ENCODE measurements at places on chromosomes 6 and 20.

- DNase-seq = no peak
Measured at GRCh38 chr20:59043698-59044097, 1.1 kb upstream of the PRELID3B start.

DNA sequence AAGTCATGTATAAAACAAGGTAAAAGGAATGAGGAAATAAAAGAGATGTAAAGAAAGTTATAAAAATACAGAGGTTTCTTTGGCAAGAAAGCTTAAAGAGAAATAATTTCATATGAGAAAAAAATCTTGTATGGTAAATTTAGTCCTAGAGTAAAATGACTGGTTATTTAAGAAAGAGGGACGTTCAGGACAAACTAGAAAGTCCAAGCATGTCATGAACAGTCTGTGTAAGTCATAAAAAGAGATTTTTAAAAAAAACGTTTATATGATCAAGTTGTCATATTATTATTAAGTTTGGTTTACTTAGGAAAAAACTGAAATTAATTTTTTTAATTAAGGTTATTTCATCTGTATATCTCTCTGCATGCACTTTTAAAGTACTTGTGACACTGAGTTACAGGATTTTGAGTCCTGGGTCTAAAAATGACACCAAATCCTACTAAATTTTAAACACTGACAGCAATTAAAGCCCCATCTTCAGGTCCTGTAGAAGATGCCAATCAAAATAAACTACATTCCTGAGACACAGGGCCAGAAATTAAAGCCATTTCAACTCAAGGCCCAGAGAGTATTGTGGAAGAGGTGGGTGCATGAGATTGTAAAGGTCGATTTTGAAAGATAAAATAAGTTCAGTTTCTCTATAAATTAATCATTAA, 62.4 kb downstream of the AGPAT4 start:
- no peak for DNase-seq

GRCh38 chr6:65776332-65776731, 69.3 kb upstream of the EYS start:
- no peak for DNase-seq

DNA sequence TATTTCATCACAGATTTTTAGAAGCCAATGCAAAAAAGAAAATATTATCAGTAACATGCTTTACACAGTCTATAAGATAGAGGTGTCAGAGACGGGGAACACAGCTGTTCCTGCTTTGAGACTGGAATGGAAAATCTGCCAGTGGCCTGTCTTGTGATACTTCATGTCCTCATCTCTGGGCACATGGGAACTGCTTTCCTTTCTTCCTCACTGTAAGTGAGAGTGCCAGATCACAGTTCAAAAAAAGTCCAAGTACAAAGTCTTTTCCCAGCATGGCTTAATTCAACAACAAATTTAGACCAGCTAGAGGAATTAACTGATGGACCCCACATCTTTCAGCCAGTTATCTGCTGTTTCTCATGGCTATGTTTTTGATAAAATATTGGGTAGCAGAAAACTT, 490.4 kb downstream of the CDKAL1 start:
- no peak for DNase-seq

DNA sequence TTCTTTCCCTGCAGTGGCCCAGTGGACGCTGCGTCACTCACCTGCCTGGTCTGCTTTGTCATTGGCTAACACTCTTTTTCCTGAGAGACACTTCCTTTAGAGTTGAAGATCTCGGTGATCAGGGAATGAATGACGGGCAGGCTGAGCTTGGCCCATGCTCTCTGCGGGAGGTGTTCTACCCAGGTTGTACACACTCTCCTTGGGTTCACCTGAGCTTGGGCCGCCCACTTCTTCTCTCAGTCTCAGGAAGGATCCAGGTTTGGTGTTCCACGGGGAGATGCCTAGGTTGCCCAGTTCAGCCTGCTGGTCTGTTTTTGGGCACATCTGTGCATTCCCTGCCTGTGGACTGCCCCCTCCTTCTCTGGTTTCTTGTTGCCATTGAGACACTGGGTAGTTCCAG, 66.7 kb upstream of the SLC22A1 start:
- DNase-seq = no peak

DNA sequence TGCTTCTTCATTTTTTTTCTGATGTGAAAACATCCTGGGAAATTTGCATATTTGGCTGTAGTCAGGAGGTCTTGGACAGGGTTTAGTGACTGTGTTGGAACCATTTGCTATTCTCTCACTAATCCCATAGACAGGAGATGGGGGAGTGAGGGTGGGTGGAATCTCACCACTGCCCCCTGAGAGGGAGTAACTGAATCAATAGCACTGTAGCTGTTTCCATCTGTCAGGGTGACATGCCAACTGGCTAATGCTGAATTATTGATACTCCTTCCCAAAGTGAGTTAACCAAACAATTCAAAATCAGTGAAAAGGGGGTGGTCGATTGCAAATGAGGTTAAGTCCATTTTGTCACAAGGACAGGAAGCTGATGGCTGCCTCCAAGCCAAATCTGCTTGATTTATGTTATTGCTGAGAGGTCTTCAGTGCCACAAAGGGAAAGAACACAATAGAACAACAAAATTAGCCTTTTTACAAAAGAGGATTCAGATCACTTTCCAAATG, 55.1 kb upstream of the B3GAT2 start:
- no peak for DNase-seq

GRCh38 chr6:90194371-90194841, 102.2 kb downstream of the BACH2 start:
- DNase-seq = no peak

GRCh38 chr6:159790956-159791598, 810 bp downstream of the MRPL18 start:
- no peak for DNase-seq

DNA sequence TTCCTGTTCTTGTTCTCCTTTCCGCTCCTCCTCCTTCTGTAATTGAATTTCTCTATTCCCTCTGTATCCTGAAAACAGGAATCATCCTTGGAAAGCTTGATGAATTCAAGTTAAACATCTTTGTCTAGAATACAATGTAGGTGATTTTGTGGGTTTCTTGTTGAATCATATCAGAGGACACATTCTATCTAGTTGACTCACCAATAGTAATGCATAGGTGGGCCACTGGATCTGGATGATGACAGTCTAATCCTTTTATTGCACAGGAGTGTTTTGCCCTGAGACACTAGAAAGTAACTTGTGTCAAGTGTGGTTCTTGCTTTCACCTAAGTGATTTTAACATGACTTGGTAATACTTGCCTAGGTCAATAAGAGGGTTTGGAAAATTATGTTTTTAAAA, 164.3 kb downstream of the RFPL4B start:
- no peak for DNase-seq

- DNase-seq = peak; percentile 23
Measured at GRCh38 chr6:135423649-135424128, 73.9 kb downstream of the AHI1 start.

- DNase-seq = no peak
Measured at GRCh38 chr20:47754946-47755652, 30.2 kb downstream of the SULF2 start.

DNA sequence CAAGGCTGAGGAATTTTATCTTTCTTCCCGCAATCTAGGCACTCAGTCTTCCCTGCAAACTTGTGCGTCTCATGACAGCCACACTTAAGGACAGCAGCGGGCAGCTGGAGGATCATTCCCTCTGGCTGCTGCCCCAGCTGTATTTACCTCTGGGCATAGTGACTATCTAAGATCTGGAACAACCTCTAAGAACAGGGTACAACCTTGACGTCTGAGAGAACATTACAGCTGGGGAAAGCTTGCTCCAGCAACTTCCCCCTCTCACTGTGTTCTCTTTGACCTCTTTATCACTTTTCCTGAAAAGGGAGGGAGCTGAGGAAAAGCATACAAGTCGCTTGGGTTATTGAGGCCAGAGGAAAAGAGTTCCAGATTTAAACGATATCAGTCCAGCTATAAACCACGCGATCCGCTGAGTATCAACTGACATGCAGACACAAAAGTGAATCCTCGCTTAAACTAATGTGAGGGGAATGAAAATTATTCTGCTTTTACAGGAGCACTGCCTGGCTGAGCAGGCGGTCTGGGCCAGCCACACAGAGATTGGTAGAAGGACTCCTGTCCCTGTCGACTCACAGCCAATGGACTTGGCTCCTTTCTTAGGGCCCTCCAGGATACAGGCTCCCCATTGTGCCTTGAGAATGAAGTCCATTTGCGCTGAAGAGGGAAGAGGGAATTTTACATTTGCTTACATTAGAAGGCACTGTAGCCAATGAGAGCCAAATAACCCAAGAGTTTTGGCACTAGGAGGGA, 153.3 kb downstream of the QRSL1 start:
- no peak for DNase-seq

- DNase-seq = no peak
Measured at GRCh38 chr6:157096522-157096921, 226.8 kb downstream of the TMEM242 start.

- DNase-seq = no peak
Measured at GRCh38 chr20:63264000-63264399, 8.6 kb upstream of the ARFGAP1 start.

GRCh38 chr6:13453771-13454251, 33.6 kb downstream of the GFOD1 start:
- no peak for DNase-seq

Measured in renal cortex interstitium (tissue), 15 donors.